NCI-H345 (cell line): ENCODE measurements at places on chromosomes 13 and 19.

DNA sequence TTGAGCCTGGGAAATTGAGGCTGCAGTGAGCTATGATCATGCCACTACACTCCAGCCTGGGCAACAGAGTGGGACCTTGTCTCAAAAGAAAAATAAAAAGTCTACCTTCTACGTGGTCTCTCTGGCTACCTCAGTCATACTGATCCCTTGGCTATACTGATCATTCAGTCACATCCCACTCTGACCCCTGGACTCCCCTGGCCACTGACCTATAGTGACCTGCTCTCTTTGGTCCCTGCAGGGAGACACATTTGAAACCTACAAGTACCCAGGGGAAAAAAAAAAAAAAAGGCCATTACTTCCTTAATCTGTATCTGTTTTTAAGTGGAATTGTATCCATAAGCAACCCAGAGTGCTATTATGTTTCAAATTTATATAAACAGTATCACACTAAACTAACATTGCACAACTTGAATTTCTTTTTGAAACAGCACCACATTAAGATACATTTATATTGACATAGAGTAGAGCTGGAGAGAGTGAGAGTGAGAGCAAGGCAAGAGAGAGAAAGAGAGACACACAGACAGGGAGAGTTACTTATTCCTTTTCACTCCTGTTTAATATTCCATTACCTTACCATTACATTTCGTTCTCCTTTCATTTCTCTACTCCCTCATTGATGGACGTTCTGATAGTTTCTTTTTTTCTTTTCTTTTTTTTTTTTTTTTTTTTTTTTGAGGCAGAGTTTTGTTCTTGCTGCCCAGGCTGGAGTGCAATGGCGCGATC lies 23.7 kb upstream of the CERS4 start:
- no peak for DNase-seq

- DNase-seq: no peak
Observed at GRCh38 chr13:44763615-44764301, 187.6 kb upstream of the TSC22D1 start.

GRCh38 chr19:12987781-12988180 lies 7.5 kb upstream of the NFIX start:
- DNase-seq: no peak

GRCh38 chr19:32227561-32228165 lies 117.7 kb upstream of the ZNF507 start:
- no peak for DNase-seq

- no peak for DNase-seq
Observed at GRCh38 chr19:51681286-51681941, 11.7 kb upstream of the SPACA6 start.
